ENCODE measurements at places on chromosomes 6 and 20.

DNA sequence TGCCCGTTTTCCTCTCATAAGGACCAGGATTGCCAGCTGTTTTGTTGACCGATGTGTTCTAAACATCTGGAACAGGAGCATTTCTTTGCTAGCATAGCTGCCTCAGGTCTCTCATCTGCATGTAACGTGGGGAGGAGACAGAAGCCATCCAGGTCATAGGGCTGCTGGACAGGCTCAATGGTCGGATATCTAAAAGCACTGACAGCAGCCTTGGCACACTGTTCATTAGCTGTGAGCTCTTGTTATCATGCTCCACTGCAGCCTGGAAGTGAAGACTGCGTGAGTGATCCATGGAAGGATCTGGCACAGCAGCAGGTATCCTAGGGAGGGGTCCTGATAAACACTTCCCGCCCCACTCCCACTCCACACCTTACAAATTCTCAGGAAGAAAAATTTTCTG is 175.3 kb downstream of the LRFN2 start:
- no peak for DNase-seq

DNA sequence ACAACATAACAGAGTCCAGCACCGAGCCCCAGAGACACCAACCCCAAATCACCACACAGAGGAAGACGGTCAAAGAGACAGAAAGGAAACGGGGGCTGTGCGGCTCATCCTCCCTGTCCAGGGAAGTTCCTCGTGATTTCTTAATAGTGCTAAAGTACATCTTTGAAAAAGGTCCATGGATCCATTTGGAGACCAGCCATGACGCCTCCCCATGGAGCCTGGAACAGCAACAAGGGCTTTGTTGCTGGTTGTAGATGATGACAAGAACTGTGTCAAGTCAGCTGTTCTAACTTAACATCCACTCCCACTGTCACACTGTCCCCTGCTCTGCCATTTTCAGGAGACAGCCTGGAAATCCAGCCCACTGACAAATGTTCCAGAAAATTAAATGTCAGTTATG is 99.7 kb downstream of the ATP9A start:
- DNase-seq: no peak

DNA sequence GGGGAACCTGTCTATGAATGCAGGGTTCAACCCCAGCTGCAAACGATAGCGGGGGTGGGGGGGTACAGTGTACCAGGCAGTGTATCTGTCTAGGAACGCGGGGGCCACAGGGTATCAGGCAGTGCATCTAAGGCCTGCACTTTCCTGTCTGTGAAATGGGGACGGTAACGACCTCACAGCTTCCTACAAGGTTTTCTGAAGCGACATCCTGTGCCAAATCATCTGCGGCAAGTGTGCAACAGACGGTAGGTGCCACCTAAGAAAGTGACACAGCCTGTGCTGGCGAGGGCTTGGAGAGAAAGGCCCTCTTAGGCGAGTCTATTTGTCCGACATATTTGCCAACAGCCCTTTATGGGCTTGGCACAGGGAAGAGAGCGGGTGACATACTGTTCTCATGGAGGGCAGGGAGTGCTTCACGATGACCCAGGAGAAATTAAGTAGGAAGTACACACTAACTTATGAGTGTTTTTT is 3.8 kb downstream of the DIDO1 start:
- no peak for DNase-seq

GRCh38 chr6:3751077-3751729 is at the start of gene PXDC1:
Gene PXDC1 (minus strand): TSS chr6:3751713. CDS start chr6:3751531, 182 bp downstream.
- no peak for DNase-seq

DNA sequence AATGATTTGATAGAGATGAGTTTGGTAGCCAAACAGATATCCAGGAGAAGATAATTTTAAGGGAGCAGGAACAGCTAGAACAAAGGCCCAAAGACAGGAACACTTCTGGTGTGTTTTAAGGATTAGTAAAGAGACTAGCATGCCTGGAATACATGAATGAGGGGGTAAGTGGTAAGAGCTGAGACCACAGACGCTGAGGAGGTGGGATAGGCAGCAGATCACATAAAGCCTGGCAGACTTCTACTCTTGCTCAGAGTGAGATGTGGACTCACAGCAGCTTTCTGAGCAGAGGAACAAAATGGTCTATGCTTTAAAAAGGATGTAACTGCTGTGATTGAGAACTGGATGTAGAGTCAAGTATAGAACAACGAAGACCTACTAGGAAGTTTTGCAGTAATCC is 100.1 kb downstream of the EPHA7 start:
- no peak for DNase-seq

GRCh38 chr6:71533939-71534379 is 245.3 kb downstream of the OGFRL1 start:
- DNase-seq: no peak

- DNase-seq: no peak
Measured at GRCh38 chr20:64055893-64056638, 6.6 kb upstream of the SOX18 start.

- DNase-seq: no peak
Measured at GRCh38 chr6:69379518-69379917, 417.3 kb downstream of the LMBRD1 start.

GRCh38 chr6:137271245-137272183 is 52.3 kb upstream of the IFNGR1 start:
- DNase-seq: no peak

- DNase-seq: no peak
Measured at GRCh38 chr20:48460681-48461080, 367.1 kb downstream of the PREX1 start.

DNA sequence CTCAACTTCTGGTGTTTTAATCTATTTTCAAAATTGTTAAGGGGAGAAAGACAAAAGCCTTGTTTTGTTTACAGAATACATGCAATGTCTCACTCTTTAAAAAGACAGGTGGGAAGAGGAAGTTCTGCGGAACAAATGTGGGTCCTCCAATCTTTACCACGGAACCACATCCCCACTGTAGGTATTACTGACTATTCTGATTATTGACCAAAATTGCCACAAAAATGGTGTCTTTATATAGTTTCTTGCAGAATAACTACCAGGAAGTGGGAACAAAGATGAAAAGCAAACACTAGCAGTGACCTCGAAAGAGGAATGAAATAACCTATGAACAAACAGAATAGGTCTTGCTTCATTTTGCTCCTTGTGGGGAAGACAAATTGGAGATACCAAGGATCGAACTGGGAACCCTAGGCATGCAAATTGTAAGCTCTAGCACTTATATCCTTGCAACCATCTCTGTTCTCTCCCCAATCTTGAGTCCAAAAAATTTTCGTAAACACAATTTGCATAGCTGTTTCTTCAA is 106.7 kb downstream of the GPX5 start:
- DNase-seq: no peak

GRCh38 chr6:82363428-82364086 is at the start of gene TPBG:
Gene TPBG (plus strand): TSS chr6:82363817. CDS start chr6:82364962, 1,145 bp downstream.
- DNase-seq: no peak

- DNase-seq: no peak
Measured at GRCh38 chr6:42292004-42292740, 74.5 kb upstream of the MRPS10 start.

All from caudate nucleus (tissue), 63 donors.